ENCODE measurements at places on chromosomes 11 and 22.

DNA sequence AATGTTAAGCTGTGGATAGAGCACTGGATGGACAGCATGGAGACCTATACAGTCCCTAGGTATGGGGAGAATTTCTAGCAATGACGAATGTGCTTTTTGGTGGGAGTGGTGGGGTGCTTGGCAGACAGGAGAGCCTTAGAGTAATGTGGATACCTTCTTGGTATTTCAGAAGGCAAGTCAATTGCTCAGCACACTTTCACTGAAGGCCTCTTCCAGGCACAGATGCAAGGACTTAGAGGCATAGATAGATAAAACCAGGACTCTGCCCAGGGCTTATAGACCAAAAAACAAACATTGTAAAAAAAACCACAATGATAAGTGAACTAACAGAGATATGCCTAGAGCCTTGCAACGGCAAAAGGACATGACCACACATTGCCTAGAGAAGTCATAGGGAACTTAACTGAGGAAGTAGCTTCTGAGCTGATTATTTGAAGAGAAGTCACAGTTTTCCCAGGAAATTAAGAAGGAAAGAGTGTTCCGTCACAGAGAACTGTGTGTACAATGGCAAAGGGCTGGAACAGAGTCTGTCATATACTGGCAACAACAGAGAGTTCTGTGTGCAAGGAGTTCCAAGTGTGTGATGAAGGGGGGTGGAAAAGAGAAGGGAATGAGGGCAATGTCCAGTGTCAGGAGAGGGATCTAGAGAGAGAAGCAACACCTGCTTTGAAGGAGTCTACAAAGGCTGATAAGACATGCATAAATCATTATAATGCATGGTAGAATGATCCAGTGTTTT lies 65.9 kb upstream of the PICALM start:
- no peak for DNase-seq

GRCh38 chr11:44468345-44468988 lies 97.0 kb upstream of the CD82 start:
- DNase-seq = no peak

DNA sequence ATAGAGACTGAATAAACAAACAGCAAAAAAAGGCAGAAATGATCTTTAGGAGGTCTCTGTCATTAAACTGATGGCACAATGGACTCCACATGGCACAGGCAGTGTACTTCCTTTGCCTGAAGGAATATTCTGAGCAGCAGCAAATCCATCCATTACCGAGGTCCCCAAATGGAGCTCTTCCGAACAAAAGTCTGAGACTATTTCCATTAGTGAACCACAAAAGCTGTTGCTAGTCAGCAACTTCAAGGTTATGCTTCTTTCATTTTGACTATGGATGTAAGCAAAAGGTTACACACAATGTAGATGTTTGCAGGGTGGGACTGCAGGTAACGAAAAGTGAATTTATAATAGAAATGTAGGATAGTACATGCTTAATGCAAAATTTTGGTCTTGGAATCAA lies 14.5 kb downstream of the NARS2 start:
- DNase-seq = no peak

DNA sequence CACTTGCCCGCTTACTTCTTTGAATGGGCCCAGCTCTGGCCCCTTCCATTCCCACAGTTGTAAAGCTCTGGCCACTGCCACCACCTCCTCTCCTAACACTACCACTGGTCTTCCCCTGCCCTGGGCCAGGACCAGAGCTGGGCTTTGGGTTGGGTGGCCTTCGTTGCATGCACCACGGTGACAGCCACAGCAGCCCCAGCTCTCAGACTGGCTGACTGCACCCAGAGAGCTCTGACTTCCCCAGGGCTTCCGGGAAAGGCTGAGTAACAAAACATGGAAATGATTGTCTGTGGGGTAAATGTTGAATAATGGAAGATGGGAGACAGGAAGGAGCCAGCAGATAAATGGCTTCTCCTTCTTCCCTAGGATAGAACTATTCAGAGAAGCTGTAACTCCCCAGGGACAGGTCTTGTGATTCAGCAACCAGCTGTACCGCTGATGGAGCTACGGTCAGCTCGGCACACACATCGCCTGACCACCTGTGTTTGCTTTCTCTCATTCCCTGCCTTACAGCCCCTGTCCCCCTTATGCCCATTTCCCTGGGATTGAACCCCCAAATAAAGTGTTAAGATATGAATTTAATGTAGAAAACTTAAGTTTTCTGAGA lies 27.6 kb downstream of the SCN4B start:
- DNase-seq = no peak

DNA sequence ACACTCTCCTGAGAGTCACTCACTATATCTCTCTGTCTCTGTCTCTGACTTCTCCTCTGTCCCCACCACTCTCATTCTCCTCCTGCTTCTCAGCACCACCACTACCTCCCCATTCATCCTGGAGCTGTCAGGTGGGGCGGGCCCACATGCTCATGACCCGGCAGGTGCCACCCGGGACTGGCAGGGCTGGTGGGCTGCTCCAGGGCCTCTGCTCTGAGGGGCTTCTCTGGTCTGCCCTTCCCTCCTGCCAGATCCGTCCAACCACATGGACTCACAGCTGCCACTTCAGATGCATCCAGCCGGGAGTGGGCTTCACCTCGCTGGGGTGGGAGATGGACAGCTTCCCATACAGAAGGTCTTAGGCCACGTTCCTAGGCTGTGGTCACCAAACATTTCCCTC lies 4.8 kb upstream of the EMID1 start:
- no peak for DNase-seq

GRCh38 chr11:67024410-67024809 lies 1.5 kb downstream of the SYT12 start:
- DNase-seq = no peak

DNA sequence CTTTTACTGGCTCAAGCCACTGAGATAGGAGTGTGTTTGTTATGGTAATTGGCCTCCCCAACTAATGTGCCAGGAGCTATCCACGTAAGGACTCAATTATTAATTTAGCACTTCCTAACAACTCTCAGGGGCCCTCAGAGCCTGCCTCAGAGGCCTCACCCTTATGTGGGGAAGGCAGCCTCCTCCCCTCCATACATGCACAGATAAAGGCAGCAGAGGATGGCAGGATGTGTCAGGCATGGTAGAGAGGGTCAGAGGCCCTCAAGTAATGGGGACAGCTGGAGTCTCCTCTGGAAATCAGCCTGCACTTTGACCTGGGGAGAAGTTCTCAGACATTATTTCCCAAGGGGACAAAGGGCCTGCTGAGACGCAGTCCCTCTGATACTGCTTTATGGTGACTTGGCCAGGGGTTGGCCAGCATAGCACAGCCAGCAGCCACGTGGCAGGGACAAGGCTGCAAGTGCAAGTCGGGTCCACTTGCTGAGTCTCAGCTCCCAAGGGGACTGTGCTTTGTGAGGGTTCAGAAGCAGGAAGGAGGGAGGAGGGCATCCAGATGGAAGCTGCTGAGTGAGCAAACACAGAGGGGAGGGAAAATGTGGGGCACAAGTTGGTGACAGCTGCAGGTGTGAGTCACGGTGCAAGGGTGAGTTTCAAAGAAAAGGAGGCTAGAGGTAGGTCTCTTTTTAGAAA lies 17.0 kb downstream of the MOGAT2 start:
- no peak for DNase-seq

GRCh38 chr11:64842851-64843685 lies 1.4 kb downstream of the CDC42BPG start:
- DNase-seq = no peak

- no peak for DNase-seq
These were observed 12.0 kb upstream of the PHLDA2 start for GRCh38 chr11:2940921-2941821.

- no peak for DNase-seq
These were observed 3.1 kb upstream of the TNNT3 start for GRCh38 chr11:1916132-1916985.

DNA sequence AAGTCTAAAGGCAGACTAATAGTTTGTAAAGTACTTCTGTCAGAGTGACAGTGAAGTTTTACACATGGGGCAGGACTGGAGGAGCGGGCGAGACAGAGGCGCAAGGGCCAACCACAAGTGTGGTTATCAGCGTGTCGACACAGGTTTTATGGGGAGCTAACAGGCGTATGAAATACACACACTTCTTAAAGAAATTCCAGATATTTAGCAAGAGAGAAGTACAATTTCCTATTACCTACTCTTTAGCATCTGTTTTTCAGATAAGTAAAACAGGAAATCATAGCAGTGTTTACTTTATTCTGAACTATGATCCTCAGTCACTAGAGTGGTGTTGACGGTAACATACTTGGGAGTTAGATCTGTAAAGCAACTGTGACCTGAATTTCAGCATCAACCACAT lies 22.5 kb downstream of the VSIG10L2 start:
- peak; percentile 15 for DNase-seq
